ENCODE measurements at places on chromosomes 3 and 15.
A peak's percentile ranks its signal among the peaks of the same experiment; 100 is the strongest.

DNA sequence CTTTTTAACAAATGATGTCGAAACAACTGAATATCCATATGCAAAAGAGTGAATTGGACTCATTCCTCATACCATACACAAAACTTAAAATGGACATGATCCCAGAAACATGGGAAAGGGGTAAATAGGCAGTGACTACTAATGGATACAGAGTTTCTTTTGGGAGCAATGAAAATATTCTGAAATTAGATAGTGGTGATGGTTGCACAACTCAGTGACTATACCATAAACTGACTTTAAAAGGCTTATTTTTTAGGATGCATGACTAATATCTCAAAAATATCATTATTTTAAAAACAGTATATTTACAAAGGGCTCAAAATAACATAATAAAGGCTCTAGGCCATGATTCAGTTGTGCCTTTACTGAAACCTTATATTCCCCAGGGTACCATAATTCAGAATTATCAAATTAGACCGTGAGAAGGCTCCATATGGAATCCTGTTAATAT is 16.3 kb upstream of the ATP13A3 start:
- peak; percentile 87 for DNase-seq

- DNase-seq = no peak
These were observed 254.5 kb upstream of the RARB start for GRCh38 chr3:25173606-25174005.

DNA sequence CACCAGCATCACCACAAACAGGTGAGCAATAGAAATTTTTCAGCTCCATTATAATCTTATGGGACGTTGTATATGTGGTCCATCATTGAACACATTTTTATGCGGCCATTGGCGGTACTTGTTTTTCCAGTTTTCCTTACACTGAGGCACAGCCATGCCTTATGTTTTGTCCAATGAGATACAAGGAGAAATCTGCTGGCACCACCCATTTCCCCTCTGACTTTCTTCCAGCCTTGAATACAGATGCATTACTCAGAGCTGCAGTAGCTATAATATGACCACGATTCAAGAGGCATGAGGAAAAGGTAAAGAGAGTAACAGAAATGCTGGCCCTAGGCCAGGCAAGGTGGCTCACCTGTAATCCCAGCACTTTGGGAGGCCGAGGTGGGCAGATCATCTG is 9.0 kb upstream of the PIK3R4 start:
- no peak for DNase-seq

- no peak for DNase-seq
These were observed 3.0 kb downstream of the SEC13 start for GRCh38 chr3:10317961-10318350.

GRCh38 chr3:64234571-64234970 is 9.3 kb upstream of the PRICKLE2 start:
- DNase-seq = no peak

DNA sequence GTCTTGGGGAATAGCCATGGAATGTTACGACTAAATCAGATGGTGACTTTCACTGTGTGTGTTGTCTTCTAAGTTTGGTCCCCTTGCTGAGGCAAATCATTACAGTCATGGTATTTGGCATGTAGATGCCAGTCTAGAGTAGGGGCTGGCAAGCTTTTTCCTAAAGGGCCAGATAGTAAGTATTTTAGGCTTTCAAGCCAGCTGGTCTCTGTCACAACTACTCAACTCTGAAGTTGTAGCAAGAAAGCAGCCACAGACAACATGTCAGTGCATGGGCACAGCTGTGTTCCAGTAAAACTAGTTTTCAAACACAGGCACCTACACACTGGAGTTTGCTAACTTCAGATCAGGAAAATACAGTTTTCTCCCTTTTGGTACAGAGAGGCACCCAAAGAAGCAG is 39.3 kb downstream of the CCR3 start:
- no peak for DNase-seq

DNA sequence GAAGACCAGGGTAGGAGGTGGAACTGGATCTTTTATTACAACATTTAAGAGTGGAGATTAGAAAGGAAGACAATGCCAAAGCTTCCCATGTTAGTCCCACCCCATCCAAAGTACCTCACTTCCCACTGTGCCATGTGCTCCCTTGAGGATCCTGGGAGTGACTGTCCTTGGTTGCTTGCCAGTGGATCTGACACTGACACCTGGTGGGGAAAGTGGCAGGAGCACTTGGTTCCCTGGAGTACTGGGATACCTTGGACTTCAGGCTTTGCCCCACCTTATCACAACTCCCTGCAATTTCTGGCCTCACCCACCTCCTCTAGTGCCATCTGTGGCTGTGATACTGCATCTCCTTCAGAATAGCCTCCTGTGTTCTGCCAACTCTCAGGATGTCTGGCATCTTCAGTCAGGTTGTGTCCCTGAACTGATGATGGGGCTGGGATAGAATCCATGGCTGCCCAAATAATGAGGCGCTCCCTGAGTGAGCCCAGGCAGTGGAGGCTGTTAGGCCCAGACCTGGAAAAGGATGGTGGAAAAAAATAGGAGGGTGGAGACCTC is 1.3 kb downstream of the ELL3 start:
- peak; percentile 88 for DNase-seq

DNA sequence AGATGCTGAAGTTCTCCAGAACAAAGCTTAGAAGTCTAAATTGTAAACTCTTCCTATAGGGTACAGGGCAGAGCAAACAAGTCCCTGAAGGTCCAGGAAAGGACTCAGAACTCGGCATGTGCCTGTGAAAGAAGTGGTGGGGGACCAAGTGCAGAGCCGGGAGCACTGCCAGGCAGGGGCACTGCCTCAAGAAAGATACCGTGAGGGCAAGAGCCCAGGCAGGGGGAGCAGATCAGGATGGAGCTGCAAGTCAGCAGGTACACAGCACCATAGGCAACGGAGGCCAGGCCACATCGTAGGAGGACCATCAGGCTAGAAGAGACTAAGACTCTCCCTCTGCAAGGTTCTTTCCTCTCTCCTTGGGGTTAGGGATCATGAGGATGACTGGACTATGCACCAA is 191.6 kb downstream of the OSBPL10 start:
- no peak for DNase-seq

GRCh38 chr3:72070005-72070404 is 285.1 kb upstream of the PROK2 start:
- DNase-seq = no peak

DNA sequence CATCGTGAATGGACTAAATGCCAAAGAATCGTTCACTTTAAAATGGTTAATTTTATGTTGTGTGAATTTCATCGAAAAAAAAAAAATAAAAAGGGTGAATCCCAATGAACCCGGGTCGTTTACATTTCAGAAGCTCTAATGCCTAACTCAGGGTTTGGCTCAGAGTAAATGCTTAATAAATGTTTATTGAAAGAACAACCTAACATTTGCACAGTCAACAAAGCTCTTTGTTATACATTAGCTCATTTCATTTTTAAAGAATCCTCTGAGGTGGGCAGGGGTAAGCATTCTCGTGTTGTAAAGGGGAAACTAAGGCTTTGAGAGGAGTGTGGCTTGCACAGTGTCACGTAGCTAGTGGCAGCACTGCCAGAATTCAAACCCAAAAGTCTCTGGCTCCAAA is 109.5 kb downstream of the RPLP1 start:
- DNase-seq = no peak

DNA sequence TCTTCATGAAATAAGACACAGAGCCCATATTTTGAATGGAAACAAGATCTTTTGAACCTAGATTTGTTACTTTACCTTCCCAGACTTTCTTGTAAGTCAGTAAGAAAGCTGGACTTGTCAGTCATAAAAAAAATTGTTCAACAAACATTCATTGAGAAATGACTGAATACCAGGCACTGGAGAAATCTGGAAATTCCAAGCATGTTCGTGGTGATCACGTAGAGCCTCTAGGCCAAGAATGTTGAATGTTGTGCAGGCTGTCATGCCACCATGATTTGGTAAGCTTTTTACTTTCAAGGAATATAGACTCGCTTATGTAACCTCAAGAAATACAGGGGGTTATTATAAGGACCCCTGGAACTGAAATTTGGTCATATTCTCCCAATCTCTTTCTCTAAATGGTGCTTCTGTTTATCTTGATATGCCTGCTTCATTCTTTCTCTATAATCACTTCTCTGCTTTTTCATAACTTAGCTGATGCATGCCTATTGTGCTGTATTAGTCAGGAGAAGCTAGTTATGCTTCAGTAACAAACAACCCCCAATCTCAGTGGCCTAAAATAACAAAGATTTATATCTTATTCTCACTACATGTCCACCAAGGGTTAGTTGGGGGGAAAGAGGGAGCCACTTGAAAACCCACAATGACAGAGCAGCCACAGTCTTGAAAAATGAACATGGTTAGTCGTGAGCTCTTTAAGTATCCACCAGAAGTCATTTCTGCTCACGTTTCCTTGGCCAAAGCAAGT is 3.4 kb upstream of the TPM1 start:
- no peak for DNase-seq

- DNase-seq = no peak
These were observed 54.8 kb downstream of the UBP1 start for GRCh38 chr3:33385423-33385822.

DNA sequence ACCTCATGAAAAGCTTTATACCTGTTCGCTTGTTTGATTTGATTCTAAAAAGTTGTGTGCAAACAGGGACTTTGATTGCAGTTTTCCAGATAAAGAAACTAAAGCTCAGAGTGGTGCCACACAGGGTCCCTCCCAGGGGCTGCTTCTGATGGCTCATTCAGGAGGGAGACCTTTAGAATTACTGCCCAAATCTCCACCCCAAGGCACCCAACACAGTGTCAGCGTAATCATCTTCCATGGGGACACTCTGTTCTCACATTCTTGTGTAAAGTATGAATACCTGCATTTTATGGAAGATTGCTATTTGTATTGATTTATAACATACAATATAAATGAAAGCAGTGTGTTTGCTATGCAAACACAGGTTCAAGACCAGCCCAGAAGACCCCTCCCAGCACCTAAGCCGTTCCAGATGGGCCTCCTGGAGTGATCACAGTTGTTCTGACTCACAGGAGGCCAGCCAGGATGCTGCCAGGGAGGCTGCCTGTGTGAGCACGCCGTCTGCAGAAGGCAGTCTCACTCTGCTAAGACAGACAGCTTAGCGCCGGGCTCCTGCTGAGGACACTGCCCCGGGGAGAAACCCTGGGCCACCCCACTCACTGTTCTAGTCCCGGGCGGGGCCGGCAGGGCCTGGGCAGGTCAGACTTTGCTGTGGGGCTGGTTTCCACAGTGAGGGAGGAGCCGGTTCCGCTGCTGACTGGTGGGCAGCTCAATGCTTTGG is 185.6 kb downstream of the FAM43A start:
- DNase-seq = peak; percentile 89

DNA sequence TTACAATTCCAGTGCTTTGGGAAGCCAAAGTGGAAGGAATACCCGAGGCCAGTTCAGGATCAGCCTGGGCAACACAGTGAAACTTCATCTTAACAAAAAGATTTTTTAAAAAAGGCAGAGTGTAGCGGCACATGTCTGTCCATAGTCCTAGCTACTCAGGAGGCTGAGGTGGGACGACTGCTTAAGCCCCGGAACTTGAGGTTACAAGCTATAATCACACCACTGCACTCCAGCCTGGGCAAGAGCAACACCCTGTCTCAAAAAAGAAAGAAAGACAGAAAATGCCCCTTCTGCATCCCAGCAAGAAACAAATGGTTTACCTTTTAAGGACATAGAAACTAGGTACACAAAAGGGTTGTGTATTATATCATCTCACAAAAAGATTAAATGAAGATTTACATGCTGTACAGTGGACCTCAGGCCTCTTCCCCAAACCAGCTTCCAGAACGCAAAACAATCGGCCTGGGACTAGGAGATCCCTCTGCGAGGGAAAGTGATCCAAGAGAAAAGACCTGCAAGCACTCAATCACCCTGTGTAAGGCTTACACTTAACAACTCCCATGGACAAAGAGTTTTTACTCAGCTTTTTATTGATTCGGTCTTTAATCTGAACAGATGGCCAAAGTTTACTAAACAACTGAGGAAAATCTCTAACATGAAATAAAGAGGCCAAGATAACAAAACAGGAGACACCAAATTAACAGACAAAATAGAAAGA is 21.2 kb downstream of the TFDP2 start:
- DNase-seq = no peak

DNA sequence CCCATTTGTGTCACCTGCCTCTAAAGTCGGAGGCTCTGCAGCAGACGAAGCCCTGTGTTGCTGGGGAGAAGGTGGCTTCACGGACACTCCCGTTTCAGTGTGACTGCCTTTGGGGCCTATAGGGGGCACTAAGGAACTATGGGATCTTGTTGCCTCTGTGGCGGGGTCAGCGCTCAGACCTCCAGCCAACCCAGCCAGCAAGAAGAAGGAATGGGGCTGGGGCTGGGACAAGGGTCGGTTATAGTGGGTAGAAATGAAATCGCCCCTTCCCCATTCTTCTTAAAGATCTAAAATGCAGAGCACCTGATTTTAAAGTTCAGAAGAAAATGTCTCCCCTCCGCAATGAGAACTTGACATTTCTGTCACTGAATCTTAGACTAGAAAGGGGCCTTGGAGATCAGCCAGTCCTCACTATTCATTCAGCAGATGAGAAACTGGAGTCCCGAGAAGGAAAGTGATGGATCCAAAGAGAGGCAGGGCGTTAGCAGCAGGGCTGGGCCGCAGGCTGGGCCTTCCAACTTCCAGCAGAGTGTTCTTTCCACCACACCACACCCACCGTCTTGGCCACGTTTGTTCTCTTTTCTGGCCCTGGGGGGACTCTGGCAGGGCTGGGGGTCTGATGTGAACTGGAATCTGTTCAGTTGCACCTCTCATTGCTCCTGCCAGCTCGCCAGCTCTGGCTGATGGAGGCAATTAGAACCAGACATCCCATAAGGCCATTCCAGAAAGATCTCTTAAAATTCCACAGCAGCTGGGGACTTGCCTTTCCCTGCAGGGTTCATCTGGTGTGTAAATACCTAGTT is 195.4 kb downstream of the OPA1 start:
- DNase-seq = no peak

GRCh38 chr3:81620849-81621248 is 140.6 kb downstream of the GBE1 start:
- no peak for DNase-seq

DNA sequence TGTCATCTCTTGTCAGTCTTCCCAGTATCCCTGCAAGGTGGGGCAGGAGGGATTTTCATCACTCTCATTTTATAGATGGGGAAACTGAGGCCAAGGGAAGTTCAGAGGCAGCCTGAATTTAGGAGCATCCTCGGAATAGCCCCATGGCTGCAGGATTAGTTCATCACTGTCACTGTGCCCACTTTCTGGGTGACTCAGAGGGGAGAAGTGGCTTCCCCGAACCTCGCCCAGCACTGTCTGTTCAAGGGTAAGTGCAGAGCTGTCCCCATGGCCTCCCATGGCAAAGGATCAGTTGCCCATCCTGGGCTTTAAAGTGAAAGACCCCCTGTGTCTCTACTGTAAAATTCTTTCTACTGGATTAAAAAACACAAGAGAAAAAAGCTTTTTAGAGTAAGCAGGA is 60.0 kb upstream of the SEC13 start:
- DNase-seq = no peak

Measured in NCI-H2171 (cell line).